Upper lobe of right lung (tissue), 1 donor: ENCODE measurements at places on chromosomes 11 and 22.

GRCh38 chr11:66834943-66835342 is 8.3 kb upstream of the RCE1 start:
- no peak for DNase-seq

DNA sequence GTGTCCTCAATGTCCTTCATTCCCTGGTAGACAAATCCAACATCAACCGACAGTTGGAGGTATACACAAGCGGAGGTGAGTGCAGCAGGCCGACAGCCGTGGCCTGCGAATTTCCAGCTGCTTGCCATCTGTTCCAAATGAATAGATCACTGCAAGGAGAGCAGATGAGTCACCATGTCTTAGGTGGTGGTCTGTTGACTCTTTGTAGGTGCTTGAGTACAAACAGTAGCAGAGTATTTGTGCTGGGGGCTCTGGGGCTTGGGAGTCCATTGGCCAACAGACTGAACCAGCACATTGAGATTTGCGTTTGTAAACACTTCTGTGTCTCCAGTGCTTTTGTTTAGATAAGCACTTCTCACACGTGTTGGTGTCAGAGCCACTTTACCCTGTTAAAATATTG is 21.1 kb downstream of the EIF3L start:
- DNase-seq = no peak

GRCh38 chr11:14255238-14255534 is 103.8 kb downstream of the RRAS2 start:
- DNase-seq = no peak

GRCh38 chr11:117076941-117077691 is 21.1 kb downstream of the SIK3 start:
- DNase-seq = no peak

GRCh38 chr11:6737872-6738466 is 33.8 kb downstream of the OR2AG2 start:
- no peak for DNase-seq

- DNase-seq = no peak
Measured at GRCh38 chr22:24599514-24599913, 3.5 kb upstream of the GGT1 start.

- DNase-seq = no peak
Measured at GRCh38 chr11:111582163-111582562, 20.1 kb upstream of the SIK2 start.

DNA sequence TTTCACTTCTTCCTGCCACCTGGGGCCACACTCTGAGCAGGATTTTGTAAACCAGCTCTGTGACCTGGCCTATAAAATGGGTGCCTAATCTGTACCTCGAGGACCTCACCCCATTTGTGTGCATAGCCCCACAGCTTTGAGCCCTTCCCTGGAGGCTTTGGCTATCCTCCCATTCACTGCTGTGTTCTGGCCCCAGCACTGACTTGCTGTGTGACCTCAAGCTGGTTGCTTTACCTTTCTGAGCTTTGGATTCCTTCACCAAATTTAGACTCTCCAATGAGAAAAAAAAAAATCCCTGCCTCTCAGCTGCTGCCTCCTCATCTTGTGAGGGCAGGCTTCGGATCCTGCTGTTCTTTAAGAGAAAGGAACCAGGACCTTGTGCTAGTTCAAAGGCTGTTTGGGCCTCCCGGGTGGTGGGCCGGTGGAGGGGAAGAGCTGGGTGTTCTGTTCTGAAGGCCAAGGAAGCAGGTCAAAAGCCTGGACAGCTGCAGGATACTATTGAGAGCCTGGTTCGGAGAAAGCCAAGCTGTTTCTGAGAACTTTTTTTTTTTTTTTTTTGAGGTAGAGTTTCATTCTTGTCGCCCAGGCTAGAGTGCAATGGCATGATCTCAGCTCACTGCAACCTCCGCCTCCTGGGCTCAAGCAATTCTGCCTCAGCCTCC is 1.1 kb upstream of the PYGM start:
- DNase-seq = peak; percentile 21

DNA sequence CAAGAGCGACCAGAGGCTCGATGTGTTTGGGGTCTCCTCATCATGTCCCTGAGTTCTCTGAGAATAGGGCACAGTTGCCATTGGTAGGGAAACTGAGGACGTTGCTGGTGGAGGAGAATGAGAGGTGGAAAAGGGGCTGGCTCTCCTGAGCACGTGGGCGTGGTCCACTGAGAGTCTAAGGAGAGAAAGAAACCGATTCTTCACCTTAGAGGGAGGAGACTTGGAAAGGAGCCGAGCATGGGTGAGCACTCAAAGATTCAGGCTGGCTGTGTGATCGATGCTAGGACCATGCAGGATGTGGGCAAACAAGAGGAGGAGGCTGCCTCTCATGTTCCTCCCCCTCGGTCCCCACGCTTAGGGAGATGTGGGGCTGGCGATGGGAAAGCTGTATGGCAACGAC is 19.8 kb upstream of the TLCD5 start:
- DNase-seq = no peak

- DNase-seq = no peak
Measured at GRCh38 chr11:66044757-66045156, 4.2 kb downstream of the GAL3ST3 start.

GRCh38 chr11:15071556-15072255 is 1.7 kb upstream of the CALCB start:
- no peak for DNase-seq

DNA sequence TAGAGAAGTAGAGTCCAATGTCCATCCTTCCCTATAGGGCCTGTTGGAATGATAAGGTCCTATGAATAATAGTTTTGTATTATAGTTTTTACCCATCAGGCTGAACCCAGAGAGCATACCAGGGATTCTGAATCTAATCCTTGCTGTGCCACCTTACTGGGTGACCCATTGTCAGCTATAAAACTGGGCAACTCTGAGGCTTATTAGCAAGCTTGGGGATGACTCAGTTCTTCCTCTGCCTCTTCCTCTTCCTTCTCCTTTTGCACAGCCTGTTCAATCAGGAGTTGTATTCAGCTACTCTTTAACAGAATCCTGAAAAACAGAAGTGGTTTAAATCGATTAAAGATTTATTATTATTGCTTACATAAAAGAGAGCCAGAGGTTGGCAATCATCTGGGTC is 8.9 kb downstream of the HEPHL1 start:
- DNase-seq = no peak

DNA sequence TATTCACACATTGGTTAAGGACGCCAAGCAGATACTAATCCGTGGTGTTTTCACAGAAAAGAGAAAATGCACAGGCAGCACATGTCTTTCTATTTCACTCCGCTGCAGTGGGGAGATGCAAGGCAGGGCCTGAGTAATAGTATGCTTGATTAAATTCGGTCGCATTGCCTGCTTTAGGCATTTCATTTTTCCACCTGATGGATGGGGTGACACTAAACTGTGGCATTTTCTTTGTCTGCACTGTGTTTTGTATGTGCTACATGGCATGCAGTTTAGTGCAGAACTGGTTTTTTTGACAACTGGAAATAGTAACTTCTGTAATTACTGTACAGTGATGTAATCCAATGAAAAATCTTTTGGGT is 94.9 kb downstream of the SLC17A6 start:
- DNase-seq = no peak

- no peak for DNase-seq
Measured at GRCh38 chr11:102254047-102254446, 63.2 kb upstream of the BIRC3 start.

GRCh38 chr11:15828215-15828853 is 528.0 kb downstream of the SOX6 start:
- DNase-seq = no peak

DNA sequence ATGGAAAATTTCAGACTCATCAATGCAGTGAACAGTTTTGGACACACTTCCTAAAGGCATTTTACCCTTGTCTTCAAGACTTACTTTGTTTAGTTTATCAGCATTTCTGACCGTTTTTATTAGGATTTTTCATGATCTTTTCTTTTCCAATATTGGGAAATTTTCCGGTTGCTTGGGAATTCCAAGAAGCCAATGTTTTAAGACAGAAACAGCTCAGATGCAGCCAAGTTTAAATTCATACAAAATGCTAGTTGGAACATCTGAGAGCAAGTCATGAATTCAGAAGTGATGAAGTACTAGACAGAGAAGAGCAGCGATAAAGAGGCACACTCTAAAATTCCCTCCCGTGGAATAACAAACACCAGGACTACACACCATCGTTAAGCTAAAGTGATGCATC is 68.6 kb downstream of the RAB38 start:
- no peak for DNase-seq

DNA sequence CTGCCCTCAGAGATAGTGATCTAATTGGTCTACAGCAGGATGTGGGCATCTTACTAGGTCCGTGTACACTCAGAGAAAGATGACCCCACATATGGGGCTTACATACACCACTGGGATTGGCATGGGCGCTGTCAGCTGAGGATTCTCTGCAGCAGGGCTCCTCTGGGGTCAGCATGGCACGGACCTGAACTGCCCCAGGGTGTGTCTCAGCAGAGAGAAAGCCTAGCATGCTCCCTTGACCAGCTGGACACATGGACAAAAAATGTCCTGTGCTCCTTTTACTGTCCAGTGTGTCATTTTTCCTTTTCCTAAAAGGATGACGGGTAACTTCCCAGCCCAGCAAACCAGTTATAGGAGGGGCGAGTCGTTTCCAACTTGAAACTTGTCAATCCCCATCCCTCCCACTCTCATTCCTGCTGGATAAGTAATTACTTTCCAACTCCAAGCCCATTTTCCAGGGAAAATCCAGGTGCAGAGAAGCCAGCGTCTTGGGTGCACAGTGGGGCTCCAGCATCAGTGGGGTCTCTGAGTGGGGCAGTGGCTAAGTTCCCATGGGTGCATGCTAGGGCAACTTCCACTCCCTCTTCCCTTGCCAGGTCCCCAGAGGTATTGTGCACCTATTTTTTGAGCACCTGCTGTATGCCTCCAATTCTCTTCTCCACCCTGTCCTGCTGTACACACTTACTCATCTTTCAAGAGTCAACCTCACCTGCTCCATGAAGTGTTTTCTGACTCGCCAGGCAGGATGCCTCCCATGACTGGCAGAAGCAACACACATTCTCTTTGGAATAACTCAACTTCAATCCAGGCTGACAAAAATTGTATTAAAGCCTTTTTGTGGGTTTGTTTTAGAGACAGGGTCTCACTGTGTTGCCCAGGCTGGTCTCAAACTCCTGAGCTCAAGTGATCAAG is 5.0 kb downstream of the VSTM5 start:
- DNase-seq = no peak

GRCh38 chr11:118055966-118056365 is 20.9 kb upstream of the TMPRSS4 start:
- peak; percentile 25 for DNase-seq

DNA sequence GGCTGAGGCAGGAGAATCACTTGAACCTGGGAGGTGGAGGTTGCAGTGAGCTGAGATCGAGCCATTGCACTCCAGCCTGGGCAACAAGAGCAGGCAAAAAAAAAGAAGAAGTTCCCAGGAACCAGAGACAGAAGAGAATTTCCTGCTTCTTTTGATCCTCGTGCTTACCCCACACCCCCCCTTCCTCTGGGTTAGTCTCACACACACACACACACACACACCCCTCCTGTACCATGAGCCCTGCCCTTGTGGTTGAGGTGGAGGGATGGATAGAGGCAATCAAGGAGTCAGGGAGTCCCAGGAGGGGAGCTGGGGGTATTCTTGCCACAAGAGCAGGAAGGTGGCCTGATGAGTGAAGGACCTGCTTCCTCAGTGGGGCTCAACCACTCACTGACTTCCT is 4.1 kb upstream of the UBE2L6 start:
- no peak for DNase-seq

DNA sequence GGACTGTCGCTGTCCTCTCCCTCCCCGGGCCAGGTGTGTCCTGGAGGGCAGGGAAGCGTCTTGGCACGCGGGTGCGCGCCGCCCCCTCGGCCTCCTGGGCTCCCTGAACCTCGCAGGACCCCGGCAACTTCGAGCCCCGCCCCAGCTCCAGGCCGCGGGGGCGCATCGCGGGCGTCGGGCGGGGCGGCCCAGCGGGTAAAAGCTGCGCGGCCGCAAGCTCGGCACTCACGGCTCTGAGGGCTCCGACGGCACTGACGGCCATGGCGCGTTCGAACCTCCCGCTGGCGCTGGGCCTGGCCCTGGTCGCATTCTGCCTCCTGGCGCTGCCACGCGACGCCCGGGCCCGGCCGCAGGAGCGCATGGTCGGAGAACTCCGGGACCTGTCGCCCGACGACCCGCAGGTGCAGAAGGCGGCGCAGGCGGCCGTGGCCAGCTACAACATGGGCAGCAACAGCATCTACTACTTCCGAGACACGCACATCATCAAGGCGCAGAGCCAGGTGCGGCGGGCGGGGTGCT is at the start of gene CST6:
CST6 (plus strand) TSS at position 224 of the 519 bp plus-strand sequence; CDS start at position 261, 37 bp downstream.
- DNase-seq = peak; percentile 72

- DNase-seq = peak; percentile 12
Measured at GRCh38 chr11:134536677-134537076, 124.6 kb upstream of the B3GAT1 start.

GRCh38 chr11:120514541-120515121 is 3.1 kb downstream of the GRIK4 start:
- DNase-seq = peak; percentile 56

GRCh38 chr11:106249617-106250239 is 172.3 kb downstream of the AASDHPPT start:
- DNase-seq = no peak

- DNase-seq = no peak
Measured at GRCh38 chr11:116901211-116901610, 63.8 kb upstream of the APOA1 start.

DNA sequence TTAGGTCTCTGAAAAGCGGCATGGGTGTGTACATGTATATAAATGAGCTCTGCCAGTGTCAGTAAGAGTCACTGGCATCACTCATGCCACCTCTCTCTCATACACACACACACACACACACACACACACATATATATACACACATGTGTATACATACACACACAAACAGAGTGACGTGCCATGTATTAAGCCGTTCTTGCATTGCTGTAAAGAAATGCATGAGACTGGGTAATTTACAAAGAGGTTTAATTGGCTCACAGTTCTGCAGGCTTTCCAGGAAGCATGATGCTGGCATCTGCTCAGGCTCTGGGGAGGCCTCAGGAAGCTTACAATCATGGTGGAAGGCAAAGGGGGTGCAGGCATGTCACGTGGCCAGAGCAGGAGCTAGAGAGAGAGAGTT is 105.6 kb upstream of the NNMT start:
- DNase-seq = no peak

GRCh38 chr11:13772223-13773046 is 104.0 kb downstream of the FAR1 start:
- DNase-seq = no peak

DNA sequence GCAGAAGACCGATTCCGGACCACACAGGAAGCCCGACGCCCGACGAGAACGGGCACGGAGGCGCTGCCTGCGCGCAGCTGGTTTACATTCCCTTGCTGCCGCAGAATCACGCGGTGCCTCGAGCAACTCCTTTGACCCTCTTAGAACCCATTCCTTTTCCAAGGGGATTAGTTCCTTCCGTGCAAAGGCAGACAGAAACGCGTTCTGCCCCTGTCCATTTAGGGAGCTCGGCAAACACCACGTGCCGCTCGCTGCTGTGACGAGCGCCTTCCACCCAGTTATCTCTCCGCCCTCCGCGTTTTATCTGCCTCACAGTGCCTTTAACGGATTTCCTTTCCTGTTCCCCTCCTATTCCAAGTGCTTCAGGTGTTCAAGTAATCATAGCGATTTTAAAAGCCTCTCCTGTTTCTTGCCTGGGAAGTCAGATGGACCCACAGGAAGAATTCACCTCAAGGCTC is 24.1 kb upstream of the MICAL3 start:
- peak; percentile 60 for DNase-seq

GRCh38 chr11:72721689-72722049 is 30.5 kb downstream of the ARAP1 start:
- DNase-seq = peak; percentile 79
